ENCODE measurements at places on chromosomes 4 and X.

GRCh38 chrX:25181775-25182174, 166.0 kb upstream of the ARX start:
- DNase-seq = no peak

DNA sequence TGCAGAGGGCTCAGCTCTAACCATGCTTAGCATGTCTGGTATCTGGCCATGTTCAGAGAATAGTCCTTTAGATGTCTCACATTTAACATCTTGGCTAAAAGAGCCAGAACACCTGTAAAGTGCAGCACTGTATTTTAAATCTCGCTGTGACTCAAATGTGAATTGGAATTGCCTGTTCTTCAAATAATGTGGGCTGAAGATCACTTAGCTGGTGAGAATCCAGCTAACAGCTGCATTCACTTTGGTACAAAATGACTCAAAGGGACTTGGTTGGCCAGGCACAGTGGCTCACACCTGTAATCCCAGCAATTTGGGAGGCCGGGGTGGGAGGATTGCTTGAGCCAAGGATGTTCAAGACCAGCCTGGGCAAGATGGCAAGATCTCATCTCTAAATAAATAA, 63.5 kb upstream of the PLAC8 start:
- no peak for DNase-seq

DNA sequence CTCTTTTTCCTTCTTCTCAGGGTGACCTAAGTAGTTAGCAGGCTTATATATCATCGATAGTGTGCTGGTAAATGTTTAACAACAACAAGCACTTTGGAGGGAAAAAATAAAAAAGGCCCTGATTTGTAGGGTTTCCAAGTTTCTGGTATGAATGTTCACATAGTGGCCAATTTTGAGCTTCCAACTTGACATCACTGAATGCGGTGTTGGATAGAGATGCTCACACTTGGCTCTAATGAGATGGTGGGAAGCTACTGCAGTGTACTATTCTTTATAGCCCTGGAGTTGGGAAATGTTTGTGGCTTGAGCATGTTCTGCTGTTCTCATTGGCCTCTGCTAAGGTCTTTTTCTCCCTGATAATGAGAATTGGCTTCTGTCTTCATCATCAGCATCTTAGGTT, 875.3 kb downstream of the PCDH7 start:
- no peak for DNase-seq

DNA sequence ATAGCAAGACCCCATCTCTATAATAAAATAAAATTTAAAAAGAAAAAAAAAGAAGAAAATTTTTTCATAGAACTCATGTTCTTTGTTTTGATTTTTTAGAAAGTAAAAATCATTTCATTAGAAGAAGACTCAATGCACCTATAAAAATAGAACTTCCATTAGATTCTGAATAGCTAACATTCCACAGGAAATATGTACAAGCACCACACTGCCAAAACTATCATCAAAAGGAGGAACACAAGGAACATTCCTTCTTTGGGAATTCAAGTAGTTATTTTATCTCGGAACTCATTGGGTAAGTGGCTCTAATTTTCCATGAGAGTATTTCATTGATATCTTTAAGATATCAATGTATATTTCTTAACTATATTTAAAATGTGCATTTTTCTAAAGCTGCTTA, 157.6 kb downstream of the CAMK2D start:
- no peak for DNase-seq

Measured in cerebellar nuclear complex (tissue), 1 donor.